ENCODE measurements at places on chromosomes 1 and 21.

DNA sequence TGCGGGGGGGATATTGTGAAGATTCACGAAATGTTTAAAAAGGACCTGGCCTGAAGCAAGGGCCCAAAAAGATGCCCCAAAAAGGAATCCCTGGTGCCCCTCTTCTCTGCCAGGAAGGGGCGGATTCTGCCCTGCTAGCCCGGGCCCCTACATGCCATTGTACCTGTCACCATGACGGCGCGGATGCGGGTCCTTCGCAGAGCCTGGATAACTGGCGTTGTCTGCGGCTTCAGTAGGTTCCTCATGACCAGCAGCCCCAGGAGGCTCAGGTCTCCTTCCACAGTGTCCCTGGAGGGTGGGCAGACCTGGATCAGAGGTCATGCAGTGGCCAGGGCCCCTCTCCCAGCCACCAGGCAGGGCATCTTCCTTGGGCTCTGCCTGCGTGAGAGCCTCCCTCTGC, 11.2 kb upstream of the MFAP2 start:
- no peak for DNase-seq

GRCh38 chr1:227921461-227922185, 26.1 kb downstream of the WNT9A start:
- no peak for DNase-seq

DNA sequence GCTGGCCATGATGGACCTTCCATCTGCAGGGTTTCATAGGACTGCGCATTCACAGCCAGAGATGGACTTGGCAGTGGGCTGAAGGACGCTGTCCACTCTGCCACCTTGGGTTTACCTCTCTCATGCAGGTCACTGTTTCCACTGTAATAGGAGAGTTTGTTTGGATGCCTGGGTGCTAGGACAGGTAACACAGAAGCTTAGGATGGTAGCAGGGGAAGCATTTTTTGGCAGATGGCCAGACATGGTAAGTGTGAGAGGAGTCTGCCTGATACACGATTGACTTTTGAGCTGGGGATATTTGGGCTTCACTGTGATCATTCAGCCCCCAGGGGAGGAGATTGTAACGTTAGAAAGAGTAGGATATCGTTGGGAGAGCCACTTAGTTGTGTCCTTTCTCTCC, 11.8 kb downstream of the PSEN2 start:
- DNase-seq = no peak

GRCh38 chr1:109249654-109250401, 489 bp downstream of the CELSR2 start:
- DNase-seq = no peak

GRCh38 chr21:31872072-31872451, 758 bp upstream of the HUNK start:
- DNase-seq = no peak

- DNase-seq = no peak
Measured at GRCh38 chr1:60103186-60103585, 29.6 kb upstream of the C1orf87 start.

- DNase-seq = no peak
Measured at GRCh38 chr21:38561205-38561604, 62.9 kb upstream of the ERG start.

DNA sequence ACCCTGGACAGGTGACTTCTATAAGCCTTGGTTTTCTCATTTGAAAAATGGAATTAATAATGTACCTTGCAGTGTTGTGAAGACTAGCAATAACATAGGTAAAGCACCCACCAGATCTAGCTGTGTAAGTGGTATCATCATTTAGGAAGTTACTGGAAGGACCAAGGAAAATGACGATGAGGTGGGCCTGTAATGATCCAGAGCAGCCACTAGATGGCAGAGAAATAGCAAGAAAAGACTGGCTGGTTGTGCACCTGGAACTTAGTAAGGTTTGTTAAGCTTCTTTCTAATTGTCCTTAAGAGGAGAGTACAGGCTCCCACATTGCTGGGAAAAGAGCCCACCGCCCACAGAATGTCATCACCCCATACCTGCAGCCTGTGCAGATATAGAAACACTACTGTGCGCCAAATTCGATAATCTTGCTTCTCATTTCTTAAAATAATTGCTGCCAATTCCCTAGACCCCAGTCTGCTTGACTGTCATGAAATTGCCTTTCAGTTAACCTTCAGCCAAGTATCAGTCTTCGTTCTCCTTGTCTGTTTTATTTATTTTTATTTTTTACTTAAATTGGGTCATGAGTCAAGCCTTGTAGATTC, 37.2 kb downstream of the WNT4 start:
- peak; percentile 33 for DNase-seq

DNA sequence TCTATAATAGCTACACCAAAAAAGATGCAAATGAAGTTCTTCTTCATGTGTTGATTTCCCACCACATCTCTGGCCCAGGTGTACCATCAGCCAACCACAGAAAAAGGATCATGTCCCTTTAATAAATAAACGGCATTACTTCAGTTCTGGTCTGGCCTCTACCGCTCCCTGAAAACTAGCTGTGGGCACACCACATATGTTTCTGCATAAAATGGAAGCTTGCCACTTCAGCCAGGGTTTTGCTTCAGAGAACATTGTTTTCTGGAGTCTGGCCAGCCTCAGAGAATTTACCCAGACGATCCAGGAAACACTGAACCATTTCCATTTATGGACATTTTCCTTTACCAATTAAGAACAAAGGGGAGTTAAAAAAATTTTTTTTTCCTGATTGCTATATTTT, 5.8 kb upstream of the LAMC2 start:
- DNase-seq = no peak

DNA sequence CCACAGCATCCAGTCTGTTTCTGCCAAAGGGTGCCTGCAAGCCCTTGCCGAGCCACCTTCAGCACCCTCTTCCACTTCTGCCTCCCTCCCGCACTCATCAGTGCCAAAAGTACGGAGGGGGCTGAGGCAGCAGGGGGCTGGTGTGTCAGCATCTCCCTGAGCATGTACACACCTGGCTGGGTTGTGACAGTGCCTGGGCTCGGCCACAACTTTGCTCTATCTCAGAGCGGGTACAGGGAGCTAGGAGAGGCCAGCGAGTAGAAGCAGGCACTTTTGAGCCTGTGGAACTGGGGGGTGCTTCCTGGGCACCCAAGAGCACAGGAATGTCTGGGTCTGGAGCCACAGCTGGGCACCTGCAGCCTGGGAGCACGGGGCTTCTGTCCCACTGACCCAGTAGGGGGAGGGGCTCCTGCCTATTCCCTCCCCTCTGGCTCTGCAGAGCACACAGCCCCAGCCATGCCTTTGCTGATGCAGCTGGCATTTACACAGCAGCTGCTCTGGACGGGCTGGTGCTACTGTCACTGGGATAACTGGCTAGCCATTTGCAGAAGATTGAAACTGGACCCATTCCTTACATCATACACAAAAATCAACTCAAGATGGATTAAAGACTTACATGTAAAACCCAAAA, 319.8 kb upstream of the RRP15 start:
- DNase-seq = no peak

DNA sequence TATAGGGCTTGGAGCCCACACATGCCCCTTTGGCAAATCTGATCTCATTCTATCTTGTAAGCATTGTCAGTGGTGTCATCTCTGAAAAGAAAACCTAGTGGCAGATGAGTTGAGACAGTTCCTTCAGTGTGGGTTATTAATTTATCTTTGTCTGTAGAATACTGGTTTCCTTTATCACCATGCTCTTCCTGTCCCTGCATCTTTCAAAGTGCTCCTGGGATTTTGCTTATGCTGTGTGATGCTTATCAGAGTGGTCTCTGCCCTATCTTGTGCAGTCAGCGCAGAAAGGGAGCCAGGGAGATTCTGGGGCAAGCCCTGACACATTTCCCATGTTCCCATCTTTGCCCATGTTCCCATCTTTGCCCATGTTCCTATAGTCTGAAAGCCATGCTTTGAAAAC, 402.9 kb downstream of the RWDD3 start:
- DNase-seq = no peak

- DNase-seq = no peak
Measured at GRCh38 chr21:16608209-16608830, 878.5 kb downstream of the USP25 start.

GRCh38 chr21:38244885-38245869, 11.6 kb upstream of the KCNJ15 start:
- DNase-seq = peak; percentile 25

DNA sequence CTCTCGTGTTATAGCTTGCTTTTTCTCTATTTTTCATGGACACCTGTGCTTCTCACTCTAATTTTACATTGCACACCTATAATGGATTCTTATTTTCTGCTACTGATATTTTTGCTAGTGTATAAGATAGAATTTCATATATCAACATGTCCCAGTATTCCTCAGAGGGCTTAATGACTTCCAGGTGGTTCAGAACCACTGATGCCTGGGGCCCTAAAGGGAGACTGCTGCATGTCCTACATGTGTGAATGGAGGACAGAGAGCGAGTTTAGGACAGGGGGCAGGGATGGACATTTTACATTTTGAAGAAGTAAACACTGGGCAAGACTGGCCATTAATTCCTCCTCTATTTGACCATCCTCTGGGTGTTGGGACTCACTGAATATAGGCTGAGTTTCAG, 100.6 kb downstream of the DISC1 start:
- DNase-seq = no peak

DNA sequence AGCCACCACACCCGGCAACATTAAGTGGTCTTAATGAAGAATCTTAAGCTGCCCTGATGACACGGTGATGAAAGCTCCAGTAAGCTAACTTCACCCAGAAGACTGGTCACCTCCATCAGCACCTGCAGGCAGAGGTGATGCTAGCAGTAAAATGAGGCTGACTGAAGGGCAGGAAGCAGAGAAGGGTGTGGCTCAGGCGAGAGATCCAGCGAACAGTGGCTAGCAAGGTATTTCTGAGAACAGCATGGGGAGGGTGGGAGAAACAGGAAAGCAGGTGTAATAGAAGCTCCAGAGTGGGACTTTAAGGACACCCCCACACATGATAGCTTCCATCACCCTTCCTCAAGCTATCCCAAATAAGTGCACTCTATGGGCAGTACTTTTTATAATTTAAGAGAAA, 15.9 kb upstream of the DISP1 start:
- no peak for DNase-seq

DNA sequence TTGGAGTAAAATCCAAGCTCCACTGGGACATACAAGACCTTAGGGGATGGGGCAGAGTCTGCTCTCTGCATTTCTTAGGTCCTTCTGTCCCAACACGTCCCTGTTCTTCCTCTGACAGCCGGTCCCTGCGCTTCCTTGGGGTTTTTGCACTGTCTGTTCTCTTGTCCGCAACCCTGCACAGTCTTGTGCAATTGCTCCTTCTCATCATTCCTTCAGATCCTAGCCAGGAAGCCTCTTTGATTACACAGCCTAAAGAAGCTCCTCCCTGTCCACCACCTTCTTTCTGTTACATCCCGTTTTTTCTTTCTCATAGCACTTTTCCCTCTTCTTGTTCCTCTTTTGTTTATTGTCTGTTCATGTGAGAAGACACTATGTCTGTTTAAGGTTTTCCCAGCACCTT, 19.9 kb downstream of the ACOT11 start:
- DNase-seq = no peak

DNA sequence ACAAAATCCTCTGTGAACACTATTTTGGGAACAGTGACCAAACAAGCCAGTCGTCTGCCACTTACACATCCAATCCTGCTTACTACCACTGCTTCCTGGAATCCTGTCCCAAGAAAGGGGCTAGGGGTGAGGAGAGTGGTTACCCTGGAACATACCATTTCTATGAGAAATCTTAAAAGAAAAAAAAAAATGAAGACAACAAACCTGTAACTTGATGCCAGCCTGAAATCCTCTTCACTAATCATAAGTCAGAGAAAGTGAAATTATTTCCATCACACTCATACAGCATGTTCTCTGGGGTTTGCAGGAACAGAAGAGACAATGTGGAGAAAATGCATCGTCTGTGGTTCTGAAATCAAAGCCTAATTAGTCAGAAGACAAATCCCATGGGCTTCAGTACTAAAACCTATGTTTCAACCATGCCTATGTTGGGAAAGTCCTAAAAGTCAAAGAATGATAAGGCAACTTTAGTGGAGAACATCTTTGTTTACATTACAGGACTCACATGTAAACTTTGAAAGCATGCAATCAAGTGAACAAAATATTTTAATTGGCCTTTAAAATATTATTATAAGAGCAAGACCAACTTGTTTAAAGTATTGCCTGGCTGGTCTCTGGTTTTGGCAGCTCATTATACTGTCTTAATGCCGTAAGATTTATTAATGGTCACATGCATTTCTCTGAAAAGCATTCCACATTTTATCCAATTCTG, 220.7 kb downstream of the LTN1 start:
- DNase-seq = no peak

DNA sequence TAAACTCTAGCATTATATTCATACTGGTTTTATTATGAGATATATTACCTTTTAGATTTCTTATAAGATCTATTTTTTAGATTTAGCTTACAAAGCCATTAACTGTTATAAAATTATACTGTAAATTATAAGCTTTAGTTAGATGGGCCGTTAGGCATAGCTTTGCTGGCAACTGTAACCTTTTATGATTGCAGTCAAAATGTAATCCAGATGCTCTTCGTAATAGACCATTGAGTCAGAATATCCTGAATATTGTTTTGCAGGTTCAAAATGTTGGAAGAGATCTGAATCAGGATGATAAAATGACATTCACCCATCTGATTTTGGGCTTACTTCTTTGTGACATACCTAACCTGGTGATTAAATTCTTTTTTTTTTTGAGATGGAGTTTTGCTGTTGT, 20.9 kb downstream of the ITSN1 start:
- no peak for DNase-seq

DNA sequence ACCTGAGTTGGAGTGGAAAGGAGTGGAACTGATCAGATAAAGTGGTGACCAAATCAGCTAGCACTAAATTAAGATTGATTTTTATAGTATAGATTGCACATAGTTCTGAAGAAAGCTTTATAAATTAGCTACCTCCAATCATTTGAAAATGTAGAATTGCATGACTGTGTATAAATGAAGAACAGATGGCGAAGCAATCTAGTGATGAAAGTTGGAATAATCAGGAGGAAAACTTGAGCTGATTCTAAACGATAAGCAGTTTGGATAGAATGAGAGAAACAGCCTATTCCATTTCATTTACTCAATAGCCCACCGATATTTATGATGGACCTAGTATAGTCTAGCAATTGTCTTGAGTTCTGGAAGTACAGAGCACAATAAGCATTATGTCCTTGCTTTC, 661.5 kb downstream of the PLA2G4A start:
- no peak for DNase-seq

- DNase-seq = no peak
Measured at GRCh38 chr1:178092878-178093493, 918 bp upstream of the RASAL2 start.

DNA sequence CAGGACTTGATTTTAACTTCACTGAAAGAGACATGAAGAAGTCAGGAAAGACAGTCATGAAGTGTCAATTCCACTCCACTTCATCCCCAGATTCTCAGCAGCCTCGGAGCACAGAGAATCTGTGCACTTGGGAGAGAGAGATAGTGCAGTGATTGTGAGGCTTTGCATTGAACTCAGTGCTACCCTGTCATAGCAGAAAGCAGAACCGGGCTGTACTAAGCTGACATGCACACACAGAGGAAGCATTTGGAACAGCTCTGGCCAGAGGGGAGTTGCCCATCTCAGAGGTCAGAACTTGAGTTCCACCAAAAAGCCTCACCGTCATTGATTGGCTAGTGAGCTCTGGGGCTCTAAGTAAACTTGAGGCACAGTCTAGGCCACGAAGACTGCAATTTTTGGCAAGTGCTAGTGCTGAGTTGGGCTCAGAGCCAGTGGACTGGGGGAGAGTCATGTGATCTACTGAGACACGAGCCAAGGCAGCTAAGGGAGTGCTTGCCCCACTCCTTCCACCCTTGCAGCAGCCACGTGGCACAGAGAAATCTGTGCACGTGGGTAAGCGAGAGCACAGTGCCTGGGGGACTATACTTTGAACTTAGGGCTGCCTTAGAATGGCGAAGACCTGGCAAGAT, 810.2 kb upstream of the ADAMTS5 start:
- DNase-seq = no peak
